Brain pericyte (primary cell): ENCODE measurements at places on chromosomes 12 and 14.

DNA sequence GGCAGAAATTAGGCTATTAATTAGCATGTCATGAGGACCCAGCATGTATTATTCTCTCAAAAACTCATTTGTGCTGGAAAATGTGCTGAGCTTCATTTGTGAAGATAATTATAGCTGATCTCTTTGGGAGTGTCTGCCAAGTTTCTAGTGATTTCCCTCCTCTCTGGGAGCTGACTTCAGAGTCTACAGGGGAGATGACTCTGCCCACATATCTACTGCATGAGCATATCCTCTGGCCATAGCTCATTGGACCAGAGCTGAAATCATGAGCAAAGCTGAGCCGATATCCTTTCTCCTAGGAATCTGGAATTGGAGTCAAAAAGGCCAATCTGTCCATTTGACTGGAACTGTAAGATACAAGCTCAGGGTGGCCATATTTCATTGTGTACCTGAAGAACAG is 5.9 kb downstream of the CCDC198 start:
- DNase-seq, result no peak

DNA sequence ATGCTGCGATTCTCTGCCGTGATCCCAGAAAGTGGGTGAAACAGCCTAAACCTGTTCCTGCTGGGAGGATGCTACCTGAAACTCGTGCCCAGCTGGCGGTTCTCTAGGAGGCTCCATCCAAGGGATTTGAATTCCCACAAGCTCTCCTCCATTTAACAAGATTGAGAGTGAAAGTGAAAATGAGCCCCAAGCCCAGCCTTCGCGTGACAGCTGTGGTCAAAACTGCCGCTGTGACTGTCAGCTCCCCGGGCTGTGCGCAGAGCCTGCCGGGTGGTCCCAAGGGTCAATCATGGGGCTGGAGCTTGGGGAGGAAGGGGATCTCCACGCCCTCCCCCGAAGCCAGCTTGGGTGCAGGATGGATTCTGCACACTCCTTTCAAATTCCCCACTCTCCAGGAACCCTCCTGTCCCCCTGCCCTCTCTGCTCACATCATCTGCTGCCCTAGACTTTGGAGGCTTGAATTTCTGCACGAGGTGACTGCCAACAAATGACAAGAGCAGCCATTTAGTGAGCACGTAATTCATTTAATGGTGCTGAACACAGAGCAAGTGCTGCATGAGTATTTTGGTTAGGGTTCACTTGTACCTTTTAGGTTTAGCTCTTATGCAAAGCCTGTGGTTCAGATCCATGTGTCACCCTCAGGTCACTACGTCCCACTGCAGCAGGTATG is 5.3 kb downstream of the ASB2 start:
- DNase-seq, result no peak

GRCh38 chr12:23209793-23210192 is 584.8 kb downstream of the ETNK1 start:
- DNase-seq, result no peak

DNA sequence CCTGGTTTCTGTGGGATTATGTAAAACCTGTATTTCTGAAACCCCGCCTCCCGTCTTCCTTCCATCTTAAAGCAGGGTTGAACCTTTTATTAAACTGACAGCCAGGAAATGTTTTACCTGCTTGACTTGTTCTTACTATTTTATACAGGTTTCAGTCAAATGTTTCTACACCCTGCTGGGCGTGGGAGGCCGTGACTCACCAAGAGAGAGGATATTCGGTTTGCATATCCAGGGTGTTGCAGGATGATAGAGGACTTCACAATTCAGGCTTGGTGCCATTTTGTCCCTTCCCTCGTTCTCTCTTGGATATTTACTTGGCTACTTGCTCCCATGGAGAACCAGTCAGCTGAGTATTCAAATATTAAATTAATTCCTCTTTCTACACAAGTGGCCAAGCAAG is 69.7 kb downstream of the ARF6 start:
- no peak for DNase-seq

- DNase-seq, result no peak
Measured at GRCh38 chr12:104618691-104619090, 161.9 kb downstream of the CHST11 start.

DNA sequence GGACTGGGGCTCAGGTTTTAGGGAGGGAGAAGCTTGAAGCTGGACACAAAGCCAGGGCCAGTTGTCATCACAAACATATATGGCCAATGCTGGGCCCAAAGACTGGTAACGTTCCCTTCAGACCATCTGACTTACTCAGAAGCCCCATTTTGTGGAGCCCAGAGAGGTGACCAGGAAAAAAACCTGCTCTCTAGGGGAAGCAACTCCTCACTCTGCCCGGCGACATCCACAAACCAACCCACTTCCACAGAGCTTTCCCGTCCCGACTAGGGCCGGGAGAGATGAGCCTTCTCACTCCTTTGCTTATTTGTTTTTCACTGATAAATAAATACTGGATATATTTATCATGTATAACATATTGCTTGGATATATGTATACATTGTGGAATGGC is 180.9 kb upstream of the RTL1 start:
- no peak for DNase-seq

DNA sequence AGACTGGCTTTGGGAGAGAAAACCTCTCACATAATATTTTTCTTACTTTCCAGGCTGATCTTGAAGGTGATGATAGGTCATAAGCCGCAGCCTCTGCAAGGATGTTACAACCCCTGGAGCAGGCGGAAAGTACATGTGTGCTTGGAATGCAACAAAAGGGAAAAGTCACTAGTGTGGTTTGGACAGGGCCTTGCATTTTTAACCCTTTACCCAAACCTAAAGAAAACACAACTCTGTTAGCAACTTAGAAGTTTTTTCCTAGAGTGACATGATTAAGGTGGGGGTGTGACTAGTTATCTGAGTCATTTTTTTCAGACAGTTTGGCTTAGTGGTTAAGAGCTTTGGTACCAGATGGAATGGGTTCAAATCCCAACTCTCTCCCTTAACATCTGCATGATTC is 97.0 kb downstream of the TMEM30B start:
- DNase-seq, result no peak

GRCh38 chr14:29475641-29476040 is 452.0 kb downstream of the PRKD1 start:
- no peak for DNase-seq

DNA sequence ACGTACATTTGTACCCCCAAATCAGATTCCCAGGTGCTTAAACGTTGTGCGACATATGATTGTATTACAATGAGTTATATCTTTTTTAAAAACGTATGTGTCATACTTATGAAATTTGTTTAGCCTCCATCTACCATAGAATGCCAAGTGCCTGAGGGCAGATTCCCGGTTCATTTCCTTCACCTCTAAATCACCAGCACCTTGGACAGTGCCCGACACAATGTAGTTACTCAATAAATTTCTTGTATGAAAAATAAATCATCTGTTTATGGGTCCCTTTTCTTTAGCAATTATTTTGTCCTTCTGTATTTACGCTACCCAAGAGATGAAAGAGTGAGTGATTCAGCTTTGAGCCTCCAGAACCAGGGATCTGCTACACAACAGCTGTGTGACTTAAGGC is 157.4 kb downstream of the TBX5 start:
- DNase-seq, result no peak

DNA sequence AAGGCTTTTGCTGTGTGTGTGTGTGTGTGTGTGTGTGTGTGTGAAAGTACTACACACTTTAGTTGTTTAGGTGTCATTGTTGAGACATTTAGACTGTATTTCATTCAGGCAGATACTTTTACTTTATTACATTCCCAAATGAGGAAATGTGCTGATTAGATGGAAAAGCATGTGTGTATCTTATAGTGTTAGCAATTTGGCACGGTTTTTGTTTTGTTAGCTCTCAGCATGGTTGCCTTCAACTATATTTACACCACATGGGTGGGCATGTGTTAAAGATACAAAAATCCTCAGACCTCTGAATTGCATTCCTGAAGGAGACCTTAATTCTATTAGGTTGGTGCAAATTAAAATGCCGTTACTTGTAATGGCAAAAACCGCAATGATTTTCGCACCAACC is 879.5 kb downstream of the DIO2 start:
- no peak for DNase-seq

DNA sequence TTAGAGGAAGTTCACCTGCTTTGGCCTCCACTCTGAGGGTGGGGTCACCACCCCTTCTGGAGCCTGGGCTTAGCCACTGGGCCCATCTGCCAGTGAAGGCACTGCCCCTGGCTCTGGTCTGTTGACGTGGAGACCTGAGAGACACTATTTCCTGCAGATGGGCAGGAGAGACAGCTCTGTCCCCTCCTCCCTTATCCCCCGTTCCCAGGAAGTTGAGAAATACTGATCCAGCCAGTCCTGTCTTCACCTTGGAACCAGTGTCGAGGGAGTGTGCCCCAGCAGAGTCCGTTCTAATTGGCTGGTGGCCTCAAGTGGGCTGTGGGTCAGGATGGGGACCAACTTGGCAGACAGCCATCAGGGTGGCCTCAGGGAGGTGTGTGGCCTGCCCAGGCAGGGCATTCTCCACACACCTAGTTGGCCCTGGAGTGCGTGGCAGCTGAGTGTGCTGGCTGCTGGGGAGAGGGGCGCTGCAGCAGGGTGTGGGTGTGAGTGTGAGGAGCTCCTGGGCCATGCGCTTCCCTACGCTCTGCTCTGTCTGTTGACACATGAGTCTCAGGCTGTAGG is 25.4 kb downstream of the CLSTN3 start:
- DNase-seq, result no peak

DNA sequence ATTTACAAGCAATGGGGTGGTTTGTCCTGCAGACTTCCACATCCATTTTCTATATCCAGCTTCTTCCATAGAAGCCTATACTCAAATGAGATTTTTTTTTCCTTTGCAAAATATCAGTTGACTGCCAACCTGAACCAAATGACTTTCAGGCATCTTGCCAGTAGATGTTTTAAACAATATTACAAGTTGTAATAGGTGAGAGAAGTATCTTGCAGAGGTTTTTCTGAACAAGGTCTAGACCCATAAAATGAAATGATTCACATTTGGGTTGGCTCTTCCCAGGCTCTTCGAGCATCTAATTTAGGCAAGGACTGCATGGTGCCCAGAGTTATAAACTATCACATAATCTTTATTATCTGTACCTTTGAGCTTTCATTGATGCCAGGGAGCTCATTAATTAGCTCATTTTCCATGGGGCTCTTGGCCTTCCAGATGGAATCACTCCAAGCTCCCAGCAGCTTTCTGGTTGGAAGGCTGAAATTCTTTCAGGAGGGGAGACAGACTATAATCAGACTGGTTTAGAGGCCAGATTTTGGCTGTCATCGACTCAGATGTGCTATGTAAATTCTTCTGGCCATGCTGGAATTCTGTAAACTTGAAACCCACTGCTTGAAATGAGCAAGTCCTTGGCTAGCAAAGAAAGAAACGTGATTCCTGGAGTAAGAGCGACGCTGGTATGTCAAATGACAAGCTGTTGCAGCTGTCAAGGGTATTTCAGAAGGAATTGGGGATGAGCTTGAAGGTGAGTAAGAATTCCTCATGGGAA is 32.2 kb upstream of the DICER1 start:
- no peak for DNase-seq

GRCh38 chr12:3200814-3201233 is 123.6 kb downstream of the TSPAN9 start:
- no peak for DNase-seq

- no peak for DNase-seq
Measured at GRCh38 chr14:51548187-51548586, 103.5 kb upstream of the FRMD6 start.

GRCh38 chr14:30961330-30961729 is 64.1 kb upstream of the AP4S1 start:
- DNase-seq, result no peak

DNA sequence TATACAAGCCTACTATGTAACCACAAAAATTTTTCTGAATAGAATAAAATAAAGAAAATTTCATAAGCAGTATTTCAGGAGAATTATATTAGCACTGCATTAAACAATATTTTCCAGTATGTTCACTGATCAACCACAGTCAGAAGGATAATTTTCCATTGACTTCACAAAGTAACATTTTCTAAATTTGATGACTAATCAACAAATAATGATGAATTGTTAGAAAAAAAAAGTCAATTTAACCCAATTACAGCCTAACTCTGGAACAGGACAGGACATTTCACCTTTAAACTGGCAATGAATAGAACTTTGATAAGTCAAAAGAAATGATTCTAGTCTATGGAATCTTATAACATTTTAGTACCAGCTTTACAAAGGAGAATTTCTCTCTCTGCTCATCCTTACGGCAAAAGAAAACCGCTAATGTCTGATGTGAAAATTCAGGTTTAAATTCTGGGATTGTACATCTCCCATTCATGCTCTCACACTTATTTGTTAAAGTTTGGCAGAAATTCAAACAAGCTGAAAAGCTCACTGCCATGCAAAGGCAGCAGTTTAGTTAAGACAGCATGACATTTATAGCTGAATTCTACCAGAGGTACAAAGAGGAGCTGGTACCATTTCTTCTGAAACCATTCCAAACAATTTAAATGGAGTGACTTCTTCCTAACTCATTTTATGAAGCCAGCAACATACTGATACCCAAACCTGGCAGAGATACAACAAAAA is 84.5 kb downstream of the MDGA2 start:
- no peak for DNase-seq
